ENCODE measurements at places on chromosomes 3 and 15.

- DNase-seq, result peak; percentile 81
These were observed 20.0 kb upstream of the PRR23E start for GRCh38 chr3:127172781-127173515.

DNA sequence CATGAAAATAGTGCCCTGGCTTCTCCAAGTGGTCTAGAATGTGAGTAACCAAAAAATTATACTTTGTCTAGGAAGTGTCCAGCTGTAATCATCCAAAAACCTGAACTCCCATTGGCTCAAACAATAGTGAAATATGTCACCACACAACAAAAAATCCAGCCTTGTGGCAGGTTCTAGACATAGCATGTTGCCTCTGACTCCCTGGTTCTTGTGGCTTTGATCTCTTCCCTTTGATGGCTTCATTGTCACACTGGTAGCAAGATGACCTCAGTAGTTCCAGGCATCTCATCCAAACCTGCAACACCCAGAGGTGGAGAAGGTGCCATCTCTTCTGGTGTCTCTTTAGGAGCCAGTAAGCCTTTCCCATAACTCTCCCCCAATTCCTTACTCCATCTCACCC lies 74.7 kb downstream of the CMSS1 start:
- DNase-seq, result no peak

GRCh38 chr15:40871749-40872617 lies 2.1 kb downstream of the RHOV start:
- peak; percentile 95 for DNase-seq

- DNase-seq, result no peak
These were observed 333.8 kb upstream of the UMPS start for GRCh38 chr3:124396339-124396950.

DNA sequence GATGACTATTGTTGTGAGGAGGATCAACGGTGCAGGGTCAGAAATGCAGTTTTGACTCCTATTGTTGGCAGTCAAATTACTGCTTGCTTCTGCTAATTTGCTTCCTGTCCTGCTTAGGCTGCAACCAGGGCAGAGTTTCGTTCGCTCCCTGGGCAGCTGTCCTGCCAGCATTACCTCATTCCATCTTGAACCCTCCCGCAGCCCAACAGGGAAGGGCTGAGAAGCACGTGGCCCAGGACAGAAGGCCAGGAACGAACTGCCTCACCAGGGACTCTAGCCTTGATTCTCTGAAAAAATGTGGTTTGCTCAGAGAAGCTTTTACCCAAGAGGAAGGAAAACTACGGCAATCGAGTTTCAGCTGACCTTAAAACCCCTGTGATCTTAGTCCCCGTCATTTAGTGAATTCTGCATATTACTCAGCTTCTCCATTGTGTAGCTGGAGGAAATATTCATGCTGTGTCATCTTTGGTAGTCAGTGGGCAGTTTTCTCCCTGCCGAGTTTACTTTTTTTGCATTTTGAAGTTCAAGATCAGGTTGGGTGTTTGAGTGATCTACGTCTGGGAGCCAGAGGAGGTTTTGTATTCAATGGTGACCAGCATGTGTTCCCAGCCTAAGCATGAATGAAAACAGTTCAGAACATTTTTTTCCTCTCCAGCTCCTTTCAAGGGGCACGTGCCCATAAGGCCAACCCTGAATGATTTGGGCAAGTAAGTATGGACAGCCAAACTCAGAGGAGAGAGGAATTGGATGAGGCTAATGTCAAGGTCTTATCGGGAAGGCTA lies 23.0 kb downstream of the TLNRD1 start:
- no peak for DNase-seq

GRCh38 chr15:90294601-90295269 lies 29.3 kb downstream of the NGRN start:
- no peak for DNase-seq

- DNase-seq, result no peak
These were observed 263.3 kb downstream of the LPP start for GRCh38 chr3:188417271-188417696.

GRCh38 chr3:190249414-190249813 lies 72.8 kb downstream of the CLDN1 start:
- DNase-seq, result no peak

DNA sequence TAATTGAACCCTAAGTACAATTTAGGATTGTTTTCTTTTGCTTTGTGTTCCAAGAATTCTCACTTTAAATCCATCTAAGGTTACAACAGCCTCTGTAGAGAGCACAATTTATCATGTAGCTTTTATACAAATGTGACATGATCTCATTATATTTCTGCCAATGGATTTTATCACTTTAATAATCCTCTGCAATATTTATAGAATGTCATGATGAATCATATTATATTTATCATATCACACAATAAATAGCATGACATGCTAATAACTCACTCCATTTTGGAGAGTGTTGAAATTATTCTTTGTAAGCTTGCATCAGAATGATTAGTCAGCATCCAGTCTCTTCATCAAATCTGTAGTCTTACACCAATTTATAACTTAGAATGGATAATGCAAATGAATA lies 280.6 kb upstream of the ZNF717 start:
- DNase-seq, result no peak

DNA sequence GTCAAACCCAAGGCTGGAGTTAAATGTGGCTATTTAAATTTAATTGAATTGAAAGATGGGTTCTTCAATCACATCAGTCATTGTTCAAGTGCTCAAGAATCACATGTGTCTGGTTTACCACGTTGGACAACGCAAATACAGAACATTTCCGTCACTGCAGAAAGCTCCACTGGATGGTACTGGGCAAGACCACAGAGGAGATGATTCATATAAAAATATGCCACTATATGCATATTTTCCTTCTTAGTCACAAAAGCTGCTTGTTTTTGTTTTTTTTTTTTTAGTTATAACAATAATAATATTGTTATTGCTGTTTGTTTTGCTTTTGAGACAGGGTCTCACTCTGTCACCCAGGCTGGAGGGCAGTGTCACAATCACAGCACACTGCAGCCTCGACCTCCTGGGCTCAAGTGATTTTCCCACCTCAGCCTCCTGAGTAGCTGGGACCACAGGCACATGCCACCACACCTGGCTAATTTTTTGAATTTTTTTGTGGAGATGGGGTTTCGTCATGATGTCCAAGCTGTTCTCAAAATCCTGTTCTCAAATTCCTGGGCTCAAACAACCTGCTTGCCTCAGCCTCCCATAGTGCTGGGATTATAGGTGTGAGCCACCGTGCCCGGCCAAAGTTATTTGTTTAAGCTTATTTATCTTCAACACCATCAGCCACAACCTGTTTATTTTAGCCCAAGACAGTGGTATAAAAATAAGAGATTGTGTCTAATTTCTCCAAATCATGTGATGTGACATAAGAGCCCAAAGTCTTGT lies 19.4 kb downstream of the RTP3 start:
- no peak for DNase-seq

DNA sequence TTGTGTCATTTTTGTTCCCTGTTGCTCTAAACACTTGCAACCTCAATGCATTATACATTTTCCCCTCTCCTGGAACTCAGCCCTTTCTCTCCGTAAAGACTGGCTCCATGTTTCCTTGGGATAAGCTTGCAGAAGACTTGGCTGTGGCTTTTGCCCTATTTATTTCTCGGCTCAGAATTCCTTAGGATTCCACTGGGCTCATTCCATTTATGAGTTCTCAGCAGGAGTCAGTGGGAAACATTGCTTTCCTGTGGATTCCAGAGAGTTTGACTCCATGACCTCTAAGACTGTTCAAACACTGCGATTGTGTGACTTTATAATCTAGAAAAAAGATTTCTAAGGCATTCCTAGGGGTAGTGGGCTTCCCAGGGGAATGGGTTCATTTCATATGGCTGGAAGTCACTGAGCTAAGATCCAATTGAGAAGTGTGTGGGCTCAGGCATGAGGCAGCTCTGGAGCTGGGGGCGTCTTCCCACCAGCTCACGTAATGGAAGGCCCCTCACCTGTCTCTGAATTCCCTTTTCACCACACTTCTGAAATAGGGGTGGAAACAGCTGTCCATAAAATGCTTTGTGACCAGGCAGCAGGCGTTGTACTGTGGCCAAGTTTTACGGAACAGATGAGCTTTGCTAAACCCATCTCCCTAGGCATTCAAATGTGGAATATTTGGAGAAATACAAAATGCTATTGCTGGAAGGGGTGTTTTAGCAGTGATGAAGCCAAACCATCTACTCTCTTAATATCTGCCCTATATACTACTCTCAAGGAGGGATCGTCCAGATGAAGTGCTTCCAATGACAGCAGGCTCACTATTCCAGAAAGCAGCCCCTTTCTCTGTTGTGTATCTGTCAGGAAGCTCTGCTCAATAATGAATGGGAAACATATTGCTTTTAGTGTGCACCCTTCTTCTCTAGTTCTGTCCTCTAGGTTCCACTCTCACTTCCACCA lies 91.8 kb upstream of the BCL6 start:
- no peak for DNase-seq

- peak; percentile 72 for DNase-seq
These were observed 4.2 kb downstream of the SMAD6 start for GRCh38 chr15:66706225-66706732.

- DNase-seq, result no peak
These were observed 23.9 kb upstream of the B3GNT5 start for GRCh38 chr3:183229178-183229577.

- DNase-seq, result no peak
These were observed 785 bp upstream of the IFT57 start for GRCh38 chr3:108222853-108223565.

Measured in stomach (tissue), 19 donors.